Adrenal gland (tissue), 19 donors: ENCODE measurements at places on chromosomes 16 and 17. TPM values are rescaled to one million over a fixed set of nuclear protein-coding genes. Genes with fewer than 3 reads are reported as not detected.

SOCS7 gene
- 29.0 TPM for total RNA-seq

TRPV3 gene
- 0.29 TPM for total RNA-seq

C17orf67 gene
- total RNA-seq = 0.55 TPM

PRCD gene
- total RNA-seq = 1.5 TPM

DNA sequence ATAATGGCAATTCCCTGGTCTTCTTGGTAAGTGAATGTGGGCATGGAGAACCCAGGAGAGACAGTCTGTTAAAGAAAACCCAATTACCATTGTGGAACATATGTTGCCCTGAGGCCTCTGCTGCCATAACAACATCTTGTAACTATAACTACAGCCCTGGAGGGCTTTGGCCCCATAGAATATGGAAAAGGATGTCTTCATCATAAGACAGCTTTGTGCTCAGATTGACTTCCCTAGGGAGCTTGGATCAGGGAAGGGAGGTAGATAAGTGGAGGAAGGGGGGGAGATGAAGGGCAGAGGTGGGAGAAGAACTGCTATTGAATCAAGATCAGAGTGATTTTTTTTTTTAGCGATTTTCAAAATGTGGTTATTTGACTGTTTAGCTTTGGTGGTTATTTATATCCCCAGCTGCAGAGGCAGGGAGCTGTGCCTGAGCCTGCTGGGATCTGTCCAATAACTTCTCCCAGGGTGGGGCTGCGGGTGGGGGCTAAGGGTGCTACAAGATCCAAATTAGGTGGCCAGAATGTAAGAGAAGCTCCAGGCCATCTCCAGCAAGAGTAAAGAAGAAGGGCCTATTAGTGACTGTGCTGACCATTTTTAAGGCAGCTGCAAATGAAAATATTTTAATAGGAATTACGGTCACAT lies 5.3 kb upstream of the KAT7 start:
- H3K27me3 ChIP-seq = no peaks in the 10 kb centered on the region
- H3K4me1 ChIP-seq = peaks cover 13% of the 10 kb centered on the region
- no peak for DNase-seq
- H3K27ac ChIP-seq = no peak overlapping the region
- no peak overlapping the region for H3K4me3 ChIP-seq

GRCh38 chr16:1147027-1147426 lies 5.9 kb upstream of the CACNA1H start:
- H3K27ac ChIP-seq = no peak overlapping the region
- DNase-seq = no peak
- H3K27me3 ChIP-seq = no peaks in the 10 kb centered on the region
- no peak overlapping the region for H3K4me3 ChIP-seq
- H3K4me1 ChIP-seq = no peaks in the 10 kb centered on the region

DNA sequence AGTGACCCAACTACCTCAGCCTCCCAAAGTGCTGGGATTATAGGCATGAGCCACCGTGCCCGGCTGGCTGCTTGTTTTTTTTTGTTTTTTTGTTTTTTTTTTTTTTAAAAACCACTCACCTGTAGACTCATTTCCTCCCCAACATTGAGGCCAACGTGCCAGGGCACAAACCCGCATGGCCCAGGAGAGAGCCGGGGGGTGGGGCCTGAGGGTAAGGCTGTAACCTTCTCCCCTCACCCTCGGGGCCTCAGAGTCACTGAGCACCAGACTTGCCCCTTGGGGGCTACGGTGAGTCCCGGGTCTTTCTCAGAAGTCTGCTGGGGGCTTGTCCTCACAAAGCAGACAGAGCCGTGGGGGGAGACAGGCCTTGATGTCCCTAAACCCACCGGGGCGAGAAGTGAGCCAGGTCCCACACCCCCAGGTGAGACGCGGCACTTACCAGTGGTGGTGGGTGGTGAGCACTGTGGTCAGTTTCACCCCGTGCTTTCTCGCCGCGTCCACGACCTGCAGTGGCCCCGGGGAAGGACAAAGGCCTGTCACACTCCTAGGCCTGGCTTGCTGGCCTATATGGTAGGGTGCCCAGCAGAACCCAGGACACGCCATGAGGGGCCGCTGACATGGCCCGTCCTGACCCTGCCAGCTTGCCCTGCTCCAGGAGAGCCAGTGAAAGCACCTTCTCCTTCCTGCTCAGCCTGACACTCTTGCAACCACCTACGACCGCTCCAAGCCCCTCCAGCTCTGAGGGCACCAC lies 4.6 kb downstream of the HAGH start:
- peaks cover 27% of the 10 kb centered on the region for H3K4me1 ChIP-seq
- no peak overlapping the region for H3K4me3 ChIP-seq
- no peak overlapping the region for H3K27ac ChIP-seq

GRCh38 chr16:30949650-30950515 lies 1.0 kb downstream of the ORAI3 start:
- H3K4me1 ChIP-seq = peaks cover 32% of the 10 kb centered on the region
- H3K27ac ChIP-seq = peak overlapping the region; percentile 92
- no peaks in the 10 kb centered on the region for H3K27me3 ChIP-seq
- H3K36me3 ChIP-seq = no peaks in the 10 kb centered on the region
- H3K4me3 ChIP-seq = peak overlapping the region; percentile 92

DNA sequence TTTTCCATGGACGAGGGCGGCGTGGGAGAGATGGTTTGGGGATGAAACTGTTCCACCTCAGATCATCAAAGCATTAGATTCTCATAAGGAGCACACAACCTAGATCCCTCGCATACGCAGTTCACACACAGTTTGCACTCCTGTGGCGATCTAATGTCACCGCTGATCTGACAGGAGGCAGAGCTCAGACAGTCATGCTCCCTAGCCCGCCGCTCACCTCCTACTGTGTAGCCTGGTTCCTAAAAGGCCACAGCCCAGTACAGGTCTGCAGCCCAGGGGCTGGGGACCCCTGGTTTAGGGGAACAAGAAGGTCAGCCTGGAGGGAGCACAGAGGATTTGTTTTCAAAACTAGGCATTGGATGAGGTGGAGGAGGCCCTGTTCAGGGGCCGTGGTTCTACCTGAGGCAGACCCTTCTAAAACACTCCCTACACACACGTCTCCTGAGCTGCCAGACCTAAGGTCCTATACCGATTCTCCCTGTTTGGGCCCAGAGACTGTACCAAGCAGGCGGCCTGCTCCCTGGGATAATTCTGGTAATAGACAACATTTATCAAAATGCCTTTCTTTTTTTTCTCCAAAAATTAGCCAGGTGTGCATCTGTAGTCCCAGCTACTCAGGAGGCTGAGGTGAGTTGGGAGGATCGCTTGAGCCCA lies 38.6 kb downstream of the AXIN2 start:
- no peak overlapping the region for H3K27ac ChIP-seq
- no peak overlapping the region for H3K4me3 ChIP-seq
- no peak for DNase-seq
- no peaks in the 10 kb centered on the region for H3K36me3 ChIP-seq
- no peaks in the 10 kb centered on the region for H3K4me1 ChIP-seq

DNA sequence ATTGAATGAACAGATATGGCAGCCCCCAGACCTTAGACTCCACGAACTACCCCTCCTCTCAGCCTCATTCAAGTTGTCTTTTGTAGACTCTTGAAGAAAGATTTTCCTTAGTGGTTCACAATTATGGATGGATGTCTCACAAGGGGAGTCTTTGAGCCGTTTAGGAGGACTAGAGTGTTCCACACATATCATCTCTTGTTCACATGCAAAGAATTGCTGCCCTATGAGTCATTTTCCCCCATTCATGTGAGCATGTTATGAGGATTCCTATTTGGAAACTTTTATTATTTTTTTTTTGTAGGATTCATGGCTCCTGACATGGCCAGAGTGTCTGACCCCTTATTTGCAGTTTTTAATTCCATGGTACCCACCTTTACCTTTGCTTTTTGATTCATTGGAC lies 237.1 kb downstream of the SHISA9 start:
- no peak for DNase-seq
- no peaks in the 10 kb centered on the region for H3K36me3 ChIP-seq
- no peak overlapping the region for H3K27ac ChIP-seq
- no peaks in the 10 kb centered on the region for H3K4me1 ChIP-seq
- no peaks in the 10 kb centered on the region for H3K27me3 ChIP-seq

GRCh38 chr17:50220811-50221210 lies 19.4 kb upstream of the COL1A1 start:
- H3K4me1 ChIP-seq = peaks cover 8% of the 10 kb centered on the region
- no peaks in the 10 kb centered on the region for H3K36me3 ChIP-seq
- no peak overlapping the region for H3K4me3 ChIP-seq
- no peak overlapping the region for H3K27ac ChIP-seq
- no peak for DNase-seq

DNA sequence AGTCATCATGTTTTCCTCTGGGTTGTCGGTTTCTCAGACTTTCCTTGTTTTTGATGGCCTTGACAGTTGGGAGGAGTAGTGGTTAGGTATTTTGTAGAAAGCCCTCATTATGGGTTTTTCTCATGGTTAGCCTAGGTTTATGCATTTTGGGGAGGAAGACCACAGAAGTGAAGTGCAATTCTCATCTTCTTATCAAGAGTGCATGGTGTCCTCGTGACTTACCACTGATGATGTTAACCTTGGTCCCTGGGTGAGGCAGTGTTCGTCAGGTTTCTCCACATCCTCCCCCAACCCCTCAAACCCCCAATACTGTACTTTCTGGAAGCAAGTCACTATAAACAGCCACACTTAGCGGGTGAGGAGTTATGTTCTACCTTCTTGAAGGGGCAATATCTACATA lies 42.3 kb downstream of the BPTF start:
- no peaks in the 10 kb centered on the region for H3K36me3 ChIP-seq
- no peak for DNase-seq
- no peak overlapping the region for H3K4me3 ChIP-seq
- H3K27ac ChIP-seq = no peak overlapping the region
